ENCODE measurements at places on chromosomes 13 and 19.
A peak's percentile ranks its signal among the peaks of the same experiment; 100 is the strongest.

DNA sequence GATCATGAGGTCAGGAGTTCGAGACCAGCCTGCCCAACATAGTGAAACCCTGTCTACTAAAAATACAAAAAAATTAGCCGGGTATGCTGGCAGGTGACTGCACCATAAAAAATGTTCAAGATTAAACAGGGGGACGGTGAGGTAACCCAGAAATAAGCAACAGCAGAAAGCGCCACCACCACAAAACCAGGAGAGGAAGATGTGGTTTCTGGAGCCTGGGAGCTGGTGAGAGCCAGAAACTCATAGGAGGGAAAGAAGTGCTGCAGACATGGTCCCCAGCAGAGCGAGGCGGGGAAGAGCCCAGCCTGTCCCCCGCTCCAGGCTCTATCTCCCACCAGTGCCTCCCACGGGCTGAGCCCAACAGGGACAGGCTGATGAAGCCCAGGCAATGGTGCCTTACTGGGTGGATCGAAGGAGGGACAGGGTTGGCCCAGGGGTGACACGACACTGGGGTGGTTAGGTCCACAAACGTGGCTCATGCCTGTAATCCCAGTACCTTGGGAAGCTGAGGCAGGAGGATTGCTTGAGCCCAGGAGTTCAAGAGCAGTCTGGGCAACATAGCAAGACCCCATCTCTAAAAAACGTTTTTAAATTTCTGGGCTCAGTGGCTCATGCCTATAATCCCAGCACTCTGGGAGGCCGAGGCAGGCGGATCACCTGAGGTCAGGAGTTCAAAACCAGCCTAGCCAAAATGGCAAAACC lies 19.0 kb downstream of the SPC24 start:
- no peak for DNase-seq

DNA sequence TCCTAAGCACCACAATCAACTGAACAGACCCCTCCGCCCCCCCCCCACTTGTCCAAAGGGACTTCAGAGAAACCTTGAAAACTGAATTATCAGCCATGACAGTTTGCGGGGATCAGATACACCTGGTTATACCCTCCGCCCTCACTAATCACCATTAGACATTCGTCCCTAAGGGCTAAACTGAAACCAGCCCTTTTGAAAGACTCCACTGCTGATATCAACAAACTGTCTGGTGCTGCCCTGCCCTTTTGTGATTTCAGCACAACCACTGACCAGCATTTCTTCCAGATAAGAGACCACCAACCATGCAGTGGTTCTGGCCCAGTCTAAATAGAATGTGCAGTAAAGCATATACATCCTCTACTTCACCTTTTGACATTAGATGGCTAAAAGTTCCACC lies 1422.9 kb downstream of the EFNB2 start:
- DNase-seq = no peak

DNA sequence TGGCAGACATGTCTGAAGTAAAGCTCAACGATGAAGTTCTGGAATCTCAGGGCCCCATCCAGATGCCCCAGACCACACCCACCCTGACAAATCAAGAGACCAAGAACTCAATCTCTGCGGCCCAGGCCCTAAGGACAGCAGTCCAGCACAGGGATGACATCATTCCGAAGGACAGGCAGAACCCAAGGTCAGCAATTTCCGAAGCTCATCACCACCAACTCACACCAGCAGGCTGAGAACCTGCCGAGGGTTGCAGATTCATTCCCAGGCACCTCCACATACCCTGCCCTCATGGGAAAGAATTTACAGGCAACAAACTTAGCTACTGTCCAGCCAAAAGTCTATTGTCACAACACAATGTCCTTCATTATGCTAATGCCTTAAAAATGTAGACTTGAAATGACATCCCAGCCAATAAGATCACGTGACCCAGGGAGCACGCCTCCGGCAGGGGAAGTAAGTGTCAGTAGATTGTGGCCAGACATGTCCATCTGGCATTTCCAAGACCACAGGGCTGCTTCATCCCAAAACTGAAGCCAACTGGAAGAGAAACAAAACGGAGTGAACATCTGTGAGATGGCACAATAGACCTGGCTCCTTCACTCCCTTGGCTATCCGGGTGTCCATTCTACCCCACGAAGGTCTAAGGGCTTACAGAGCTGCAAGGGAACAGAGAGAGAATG lies 98.8 kb downstream of the CRYL1 start:
- no peak for DNase-seq

DNA sequence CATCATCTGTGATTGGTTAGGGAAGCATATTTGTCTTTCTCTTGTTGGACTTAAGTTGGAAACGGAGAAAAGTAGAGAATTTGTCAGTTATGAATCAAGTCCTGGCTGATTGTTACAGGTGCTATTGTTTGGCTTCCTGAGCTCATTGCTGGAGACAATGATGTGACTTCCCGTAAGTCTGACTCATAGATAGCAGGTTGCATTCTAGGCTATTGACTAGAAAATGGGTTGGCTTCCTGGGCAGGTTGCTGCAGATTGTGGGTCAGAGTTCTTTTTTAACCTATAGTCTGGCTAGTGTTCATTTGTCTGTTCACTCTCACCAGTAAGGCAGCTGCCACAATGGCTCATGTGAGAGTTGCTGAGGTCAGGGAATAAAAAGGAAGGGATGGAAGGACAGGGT lies 101.5 kb downstream of the CCNA1 start:
- DNase-seq = no peak

DNA sequence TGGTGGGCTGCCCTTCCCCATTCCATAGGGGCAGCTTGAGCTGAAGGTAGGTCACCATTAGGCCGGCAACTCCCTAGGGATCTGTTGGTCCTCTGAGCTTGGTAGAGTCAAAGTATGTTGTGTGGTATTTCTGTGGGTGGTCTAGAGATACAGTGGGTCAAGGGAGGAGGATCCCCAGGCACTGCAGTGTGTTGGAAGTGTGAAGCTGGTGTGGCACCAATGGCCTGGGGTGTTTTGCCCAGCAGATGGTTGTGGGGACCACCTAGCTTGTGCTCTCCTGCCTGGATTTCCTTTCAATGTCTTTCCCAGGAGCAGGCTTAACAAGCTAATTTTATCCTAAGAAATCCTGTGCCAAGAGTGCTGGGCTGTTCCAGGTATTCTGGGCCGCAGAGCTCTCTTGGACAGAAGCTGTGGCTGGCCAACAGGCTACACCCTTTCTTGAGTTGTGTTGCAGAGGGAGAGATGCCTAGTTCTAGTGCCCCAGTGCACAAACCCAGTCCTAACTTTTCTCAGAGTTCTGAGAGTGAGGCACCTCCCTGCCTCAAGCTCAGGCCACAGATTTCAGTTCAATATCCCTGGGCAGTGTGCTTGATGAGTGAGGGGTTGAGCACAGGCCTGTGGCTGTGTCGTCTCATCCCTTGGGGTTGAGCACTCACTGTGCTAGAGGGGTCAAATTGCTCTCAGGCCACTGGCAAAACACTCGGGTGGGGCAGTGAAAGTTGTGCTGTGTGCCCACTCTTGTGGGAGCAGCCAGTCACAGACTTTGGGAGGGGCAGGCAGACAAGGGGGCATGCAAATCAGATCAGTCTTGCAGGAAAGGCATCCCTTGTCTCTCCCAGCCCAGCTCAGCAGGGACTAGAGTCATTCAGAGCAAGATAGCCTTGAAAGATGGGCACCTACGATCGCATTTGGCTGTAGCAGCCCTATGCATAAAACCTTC lies 1806.1 kb upstream of the MIR17HG start:
- DNase-seq = no peak

- DNase-seq = no peak
Measured at GRCh38 chr19:35098413-35099049, 17.1 kb upstream of the FXYD3 start.

GRCh38 chr19:3015126-3016057 lies 13.7 kb downstream of the TLE2 start:
- no peak for DNase-seq

DNA sequence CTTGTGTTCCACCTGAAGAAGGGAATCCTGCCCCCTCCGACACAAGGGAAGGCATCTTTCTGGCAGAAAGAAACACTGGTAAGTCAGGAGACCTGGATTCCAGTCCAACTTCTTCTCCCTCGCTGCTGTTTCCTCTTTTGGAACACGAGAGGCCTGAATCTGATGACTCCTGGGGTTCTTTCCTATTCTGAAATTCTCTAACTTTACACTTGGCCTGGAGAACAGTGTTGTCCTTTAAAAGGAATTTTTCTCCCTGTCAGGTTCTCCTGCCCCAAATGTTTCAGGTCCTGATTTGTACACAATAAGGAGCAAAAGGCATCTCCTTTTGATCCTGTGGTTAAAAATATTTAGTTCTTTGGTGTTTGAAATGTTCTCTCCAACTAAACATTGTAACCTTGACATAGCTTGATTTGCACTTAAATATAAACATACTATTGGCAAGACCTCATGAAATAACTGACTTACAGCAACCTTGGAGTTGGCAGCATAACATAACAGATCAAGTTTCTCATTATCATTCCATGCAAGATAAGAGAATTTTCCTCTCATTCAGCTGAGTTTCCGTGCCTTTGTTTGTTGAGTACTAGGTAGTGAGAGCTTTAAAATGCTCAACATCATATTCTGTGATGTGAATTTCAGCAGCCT lies 244.8 kb downstream of the COG6 start:
- no peak for DNase-seq

- DNase-seq = no peak
Measured at GRCh38 chr19:27774827-27775226, 1438.1 kb downstream of the UQCRFS1 start.

GRCh38 chr13:66312312-66313087 lies 917.6 kb downstream of the PCDH9 start:
- no peak for DNase-seq

DNA sequence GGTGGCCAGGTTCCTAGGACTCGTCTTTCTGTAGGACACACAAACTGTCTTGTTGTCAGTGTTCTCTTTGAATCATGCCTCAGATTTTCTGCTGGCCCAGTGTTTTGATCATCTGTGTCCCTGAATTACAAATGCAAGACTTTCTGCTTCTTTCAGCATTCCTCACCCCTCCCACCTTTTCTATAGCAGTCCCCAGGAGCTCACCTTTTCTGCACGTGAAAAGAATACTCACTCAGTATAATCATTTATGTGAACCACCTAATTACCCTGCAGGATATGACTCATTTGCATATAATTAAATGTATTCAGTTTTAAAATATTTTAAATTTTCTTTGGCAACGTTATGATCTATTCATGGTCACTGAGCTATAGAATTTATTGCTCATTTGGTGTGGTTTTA lies 389.2 kb downstream of the ITGBL1 start:
- no peak for DNase-seq

DNA sequence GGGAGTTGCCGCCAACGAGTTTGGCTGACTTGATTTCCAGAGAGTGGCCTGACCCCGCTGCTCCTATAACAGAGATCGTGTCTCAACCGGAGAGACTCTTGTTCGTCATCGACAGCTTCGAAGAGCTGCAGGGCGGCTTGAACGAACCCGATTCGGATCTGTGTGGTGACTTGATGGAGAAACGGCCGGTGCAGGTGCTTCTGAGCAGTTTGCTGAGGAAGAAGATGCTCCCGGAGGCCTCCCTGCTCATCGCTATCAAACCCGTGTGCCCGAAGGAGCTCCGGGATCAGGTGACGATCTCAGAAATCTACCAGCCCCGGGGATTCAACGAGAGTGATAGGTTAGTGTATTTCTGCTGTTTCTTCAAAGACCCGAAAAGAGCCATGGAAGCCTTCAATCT lies 21.6 kb downstream of the NLRP4 start:
- DNase-seq = no peak

GRCh38 chr13:19586904-19587634 lies 25.7 kb upstream of the TPTE2 start:
- DNase-seq = no peak

DNA sequence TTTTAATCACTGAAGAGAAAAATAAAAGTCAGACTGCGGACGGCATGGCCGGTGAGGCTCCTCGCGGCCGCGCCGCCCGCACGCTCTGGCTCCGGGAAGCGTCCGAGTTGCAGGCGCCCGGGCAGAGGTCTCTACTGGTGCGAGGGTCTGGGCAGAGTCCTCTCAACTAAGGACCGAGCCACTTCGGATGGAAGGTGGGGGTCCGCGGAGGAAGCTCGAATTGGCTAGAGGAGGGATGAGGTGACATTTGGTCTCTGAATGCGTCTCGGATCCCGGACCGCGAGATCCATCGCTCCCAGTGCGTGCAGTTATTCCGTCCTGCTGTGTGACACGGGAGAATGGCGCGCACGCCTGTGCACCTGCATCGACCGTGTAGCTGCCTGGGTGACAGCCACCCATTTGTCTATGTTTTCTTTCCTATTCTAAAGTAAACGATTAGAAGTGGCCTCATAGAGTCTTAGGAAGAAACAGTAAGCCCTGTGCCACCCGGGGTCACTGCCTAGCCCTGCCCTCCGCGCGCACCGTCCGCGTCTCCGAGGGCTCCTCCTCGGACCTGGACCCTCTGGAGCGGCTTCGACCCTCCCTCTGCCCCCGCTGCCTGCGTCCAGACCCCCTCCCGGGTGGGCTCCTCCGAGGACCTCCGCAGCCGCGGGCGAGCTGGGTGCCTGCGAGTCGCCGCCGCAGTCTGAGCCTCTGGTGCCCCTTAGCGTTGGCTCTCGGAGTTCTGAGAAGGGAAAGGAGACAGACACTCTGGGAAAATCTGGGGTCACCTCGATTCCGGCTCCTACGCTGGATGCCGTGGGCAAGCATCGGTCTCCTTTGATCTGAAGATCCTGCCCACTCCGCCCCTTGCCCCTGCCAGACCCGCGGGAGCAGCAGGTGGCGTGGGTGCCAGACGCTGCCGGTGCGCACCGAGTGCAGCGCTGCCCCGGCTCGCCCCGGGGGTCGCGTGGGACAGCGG lies 347.4 kb downstream of the LIG4 start:
- DNase-seq = peak; percentile 68

DNA sequence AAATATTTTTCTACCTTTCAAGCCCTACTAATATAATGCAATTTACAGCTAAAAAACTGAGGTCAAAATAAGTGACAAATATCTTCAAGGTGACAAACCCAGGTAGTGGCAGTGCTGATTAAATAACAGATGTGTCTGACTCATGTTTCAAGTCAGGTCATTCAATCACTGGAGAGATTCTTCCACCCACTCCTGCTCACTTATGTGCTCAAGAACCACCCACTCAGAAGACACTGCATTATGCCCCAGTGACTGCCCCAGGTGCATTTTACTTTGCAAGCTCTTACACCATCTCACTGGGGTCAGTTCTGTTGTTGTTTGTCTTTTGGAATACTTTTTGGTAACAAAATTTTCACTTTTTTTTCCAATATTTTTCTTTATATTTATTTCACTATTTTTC lies 2.2 kb downstream of the ZNF100 start:
- no peak for DNase-seq

DNA sequence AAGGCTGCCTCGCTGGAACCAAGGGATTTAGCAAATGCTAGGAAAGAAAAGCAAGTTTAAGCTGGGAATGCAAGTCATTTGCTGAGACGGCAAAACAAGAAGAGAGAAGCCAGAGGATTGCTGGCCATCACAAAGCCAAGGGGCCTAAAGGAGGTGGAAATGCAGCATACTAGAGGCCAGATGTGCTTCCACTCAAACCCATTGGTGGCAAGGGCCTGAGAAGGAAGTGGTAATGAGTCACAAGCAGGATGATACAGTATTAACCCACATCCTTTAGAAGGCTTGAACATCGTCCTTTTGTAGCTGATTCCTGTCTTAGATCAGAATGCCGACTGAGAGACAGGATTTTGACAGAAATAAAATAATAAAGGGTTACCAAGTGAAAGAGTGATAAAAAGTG lies 68.2 kb downstream of the ITGBL1 start:
- no peak for DNase-seq
